ENCODE measurements at places on chromosomes 12 and 14.
A peak's percentile ranks its signal among the peaks of the same experiment; 100 is the strongest.

DNA sequence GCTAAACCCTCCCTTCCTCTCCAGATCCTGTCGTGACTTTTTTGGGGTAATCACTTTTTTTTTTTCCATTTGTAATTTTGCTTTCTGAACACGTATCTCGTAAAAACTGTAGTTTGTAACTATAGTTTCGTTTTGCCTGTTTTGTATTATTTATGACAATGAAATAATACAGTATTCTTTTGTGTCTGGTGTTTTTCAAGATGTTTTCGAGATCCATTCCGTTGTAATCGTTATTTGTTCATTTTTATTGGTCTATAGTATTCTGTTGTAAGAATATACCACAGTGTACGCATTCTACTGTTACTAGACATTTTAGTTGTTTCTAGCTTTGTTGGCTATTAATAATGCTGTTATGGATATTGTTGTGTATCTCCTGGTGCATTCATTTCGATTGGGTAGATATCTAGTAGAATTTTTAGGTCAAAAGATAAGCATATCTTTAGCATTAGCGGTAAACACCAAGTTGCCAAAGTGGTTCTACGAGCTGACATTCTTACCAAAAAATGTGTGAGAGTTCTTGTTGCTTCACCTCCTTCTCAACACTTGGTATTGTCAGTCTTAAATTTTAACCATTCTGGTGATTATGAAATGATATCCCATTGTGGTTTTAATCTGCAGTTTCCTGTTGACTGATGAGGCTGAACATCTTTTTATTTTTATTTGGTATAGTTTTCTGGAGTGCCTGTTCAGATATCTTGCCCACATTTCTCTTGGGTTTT lies 92.3 kb upstream of the EVL start:
- DNase-seq: no peak

DNA sequence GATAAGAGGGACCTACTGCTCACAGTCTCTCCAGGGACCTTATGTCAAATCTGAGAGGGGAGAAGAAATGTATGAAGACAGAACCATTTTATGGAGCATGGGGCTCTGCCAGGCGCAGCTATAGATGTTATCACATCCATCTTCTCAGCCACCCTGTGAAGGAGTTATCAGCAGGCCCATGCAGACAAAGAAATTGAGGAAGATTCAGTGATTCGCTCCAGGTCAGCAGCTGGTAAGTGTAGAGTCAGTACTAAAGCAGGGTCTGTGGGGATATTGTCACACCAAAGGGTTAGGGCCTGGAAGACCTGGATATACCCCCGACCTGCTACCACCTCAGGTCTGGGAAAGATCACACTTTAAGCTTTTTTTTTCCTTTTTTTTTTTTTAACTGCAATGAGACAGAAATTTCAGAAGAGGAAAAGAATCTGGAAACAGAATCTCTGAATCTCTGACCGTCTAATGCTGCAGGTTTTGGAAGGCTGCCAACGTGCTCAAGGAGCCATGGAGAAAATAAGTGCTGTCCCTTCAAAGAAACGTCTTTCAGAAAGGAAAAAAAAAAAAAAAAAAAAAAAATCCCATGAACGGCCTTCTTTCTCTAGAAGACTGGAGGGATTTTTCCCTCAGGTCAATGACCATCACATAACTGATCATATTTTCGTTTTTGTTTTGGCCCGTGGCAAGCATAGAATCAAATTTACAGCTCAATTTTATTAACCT lies 73.3 kb upstream of the PLEKHG7 start:
- no peak for DNase-seq

DNA sequence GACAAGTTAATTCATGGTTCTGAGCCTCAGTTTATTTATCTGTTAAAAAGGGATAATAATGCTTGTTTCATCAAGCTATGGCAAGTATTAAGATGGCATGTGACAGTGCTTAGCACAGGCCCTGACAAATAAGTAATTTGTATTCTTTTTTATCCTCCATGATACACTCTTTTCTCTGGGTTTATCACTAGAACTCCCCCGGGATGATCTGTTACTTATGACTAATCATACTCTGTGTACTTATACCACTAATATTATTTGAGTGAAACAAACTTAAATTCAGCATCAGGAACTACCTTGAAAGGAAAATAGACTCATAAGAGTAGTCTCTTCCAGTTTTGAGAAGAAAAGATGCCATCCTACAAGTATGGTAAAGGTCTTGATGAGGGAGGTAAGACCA lies 283.8 kb downstream of the PAWR start:
- DNase-seq: no peak

GRCh38 chr14:100317912-100318808 lies 5.0 kb upstream of the SLC25A47 start:
- DNase-seq: no peak

DNA sequence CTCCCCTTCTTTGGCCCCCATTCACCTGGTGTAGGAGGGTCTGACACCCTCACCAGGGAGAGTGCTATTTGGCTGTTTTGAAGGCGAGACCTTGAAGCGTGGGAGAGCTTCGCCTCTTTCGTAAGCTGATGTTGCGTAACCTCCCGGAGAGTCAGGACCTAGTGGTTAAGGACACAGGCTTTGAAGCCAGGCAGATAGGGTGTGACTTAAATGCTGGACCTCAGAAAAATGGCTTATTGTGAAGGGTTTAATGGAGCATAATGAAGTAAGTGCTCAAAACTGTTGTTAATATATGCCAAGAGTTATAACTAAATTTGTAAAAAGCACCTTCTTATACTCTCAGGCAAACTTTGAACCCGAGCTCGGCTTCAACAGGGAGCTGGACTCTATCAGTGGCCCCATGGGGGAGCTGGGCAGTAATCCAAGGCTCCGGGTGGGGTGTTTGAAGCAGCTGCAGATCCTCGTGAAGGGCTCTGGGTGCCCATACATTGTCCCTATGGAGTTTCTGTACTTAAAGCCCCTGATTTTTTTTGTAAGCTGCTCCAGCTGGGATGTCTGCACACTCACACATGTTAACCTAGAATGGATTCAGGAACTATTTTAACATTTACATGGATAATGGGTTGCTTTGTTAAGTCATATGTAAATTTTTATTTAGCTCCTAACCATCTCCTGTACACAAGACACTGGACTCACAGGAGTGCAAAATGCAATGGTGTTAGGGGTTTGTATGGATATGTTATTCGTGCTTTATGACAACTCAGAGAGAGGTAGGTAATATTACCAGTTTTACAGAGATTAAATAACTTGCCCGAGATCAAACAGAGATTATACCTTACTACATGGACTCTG lies 26.0 kb downstream of the PPFIBP1 start:
- peak; percentile 16 for DNase-seq

- no peak for DNase-seq
These were observed 23.4 kb upstream of the IPO8 start for GRCh38 chr12:30719060-30719459.

GRCh38 chr12:132471011-132471857 lies 18.7 kb upstream of the FBRSL1 start:
- DNase-seq: no peak

DNA sequence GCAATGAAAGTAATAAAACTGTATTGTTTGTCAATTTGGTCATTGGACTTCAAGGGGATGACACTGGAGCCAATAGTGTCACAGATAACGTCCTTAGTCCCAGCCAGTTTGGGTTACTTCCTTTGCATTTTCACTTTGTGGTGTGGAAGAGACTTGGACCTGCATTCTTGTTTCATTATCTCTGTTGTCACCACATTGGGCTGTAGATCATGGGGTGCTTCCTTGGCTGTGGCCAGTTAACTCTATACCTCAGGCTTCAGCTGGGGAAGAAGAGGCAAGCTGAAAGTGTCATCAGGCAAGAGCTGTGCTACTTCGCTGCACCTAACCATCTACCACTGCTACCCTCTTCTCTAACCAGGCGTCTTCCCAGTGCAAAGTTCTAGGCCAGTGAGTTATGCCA lies 15.1 kb upstream of the CISTR start:
- DNase-seq: no peak

DNA sequence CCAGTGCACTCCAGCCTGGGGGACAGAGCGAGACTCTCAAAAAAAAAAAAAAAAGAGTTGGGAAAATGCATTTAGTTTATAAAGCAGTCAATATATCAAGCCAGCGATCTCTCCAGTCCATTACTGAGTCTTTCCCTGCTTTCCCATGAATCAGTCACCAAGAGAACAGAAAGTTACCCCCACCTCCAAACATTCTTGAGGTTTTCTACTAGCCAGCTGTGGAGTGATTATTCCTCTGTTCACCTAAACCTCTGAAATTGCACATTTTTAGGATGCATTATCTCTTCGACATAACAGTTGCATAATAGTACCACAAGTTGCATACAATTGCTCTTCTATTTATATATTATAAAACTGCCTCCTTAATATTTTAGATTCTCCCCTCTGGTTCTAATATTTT lies 134.8 kb upstream of the DIO3 start:
- no peak for DNase-seq

- DNase-seq: no peak
These were observed 274.2 kb downstream of the ETNK1 start for GRCh38 chr12:22899184-22899583.

GRCh38 chr12:65596514-65597091 lies 227.7 kb upstream of the HMGA2 start:
- DNase-seq: no peak

- no peak for DNase-seq
These were observed 66.5 kb downstream of the BHLHE41 start for GRCh38 chr12:26058308-26058707.

- DNase-seq: no peak
These were observed 31.5 kb upstream of the BHLHE41 start for GRCh38 chr12:26156201-26156871.

DNA sequence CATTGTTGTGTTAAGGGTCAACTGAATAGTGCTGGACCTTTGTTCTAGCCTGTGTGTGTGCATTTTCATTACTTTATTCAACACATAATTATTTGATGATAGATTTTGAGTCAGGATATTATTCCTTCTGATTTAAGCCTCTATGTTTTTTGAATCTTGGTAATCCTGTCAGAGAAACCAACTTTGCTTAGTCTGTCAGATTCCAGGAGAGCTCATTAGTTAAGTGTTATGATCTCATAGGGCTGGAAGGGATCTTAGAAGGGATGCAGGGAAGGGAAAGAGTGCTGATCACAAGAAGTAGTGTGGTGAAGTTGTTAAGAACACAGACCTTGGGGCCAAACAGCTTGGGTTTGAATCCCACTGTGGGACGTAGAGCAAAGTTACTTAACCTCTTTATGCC lies 52.9 kb downstream of the SCN8A start:
- DNase-seq: no peak

- no peak for DNase-seq
These were observed 49.2 kb upstream of the CNOT2 start for GRCh38 chr12:70194076-70194475.

- no peak for DNase-seq
These were observed 38.5 kb downstream of the C12orf75 start for GRCh38 chr12:105369014-105369413.

GRCh38 chr12:76611533-76611932 lies 52.0 kb upstream of the OSBPL8 start:
- DNase-seq: no peak

GRCh38 chr12:110254971-110255540 lies 26.0 kb upstream of the ATP2A2 start:
- no peak for DNase-seq

DNA sequence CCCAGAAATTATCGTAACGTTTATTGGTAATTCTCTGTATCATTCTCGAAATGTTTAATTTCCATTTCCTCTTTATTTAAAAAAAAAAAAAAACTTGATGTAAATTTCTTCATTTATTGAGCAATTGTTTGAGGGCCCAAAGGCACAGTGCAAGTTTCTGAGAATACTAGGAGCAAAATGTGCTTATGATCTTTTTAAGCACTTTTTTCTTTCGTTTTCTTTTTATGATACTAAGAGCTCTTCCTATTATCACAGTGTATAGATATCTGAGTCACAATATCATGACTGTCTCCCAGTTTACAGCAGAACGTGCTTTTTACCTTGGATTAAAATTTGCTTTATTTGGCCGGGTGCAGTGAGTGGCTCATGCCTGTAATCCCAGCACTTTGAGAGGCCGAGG lies 5.6 kb downstream of the ATP2A2 start:
- no peak for DNase-seq

DNA sequence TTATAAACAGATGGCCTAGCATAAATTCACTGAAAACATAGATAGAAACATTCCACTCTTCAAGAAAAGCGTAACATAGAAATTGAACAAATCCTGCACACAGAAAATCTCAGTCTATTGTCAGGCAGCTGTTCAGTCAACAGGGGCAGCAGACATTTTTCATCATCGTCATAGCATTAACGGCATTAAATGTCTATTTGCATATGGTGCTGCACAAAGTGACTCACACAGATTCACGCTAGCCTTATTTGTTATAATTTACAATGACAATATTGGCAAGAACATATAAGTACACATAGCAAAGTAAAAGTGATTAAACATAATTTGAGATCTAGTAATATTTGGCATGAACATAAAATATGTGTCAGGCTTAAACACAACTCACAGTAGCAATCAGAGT lies 95.7 kb downstream of the CEP128 start:
- no peak for DNase-seq

Data from NCI-H1092 (cell line).